NCI-H2171 treated with DMSO at 0.1 percent for 48 hours (cell line): ENCODE measurements at places on chromosomes 13 and 19.

DNA sequence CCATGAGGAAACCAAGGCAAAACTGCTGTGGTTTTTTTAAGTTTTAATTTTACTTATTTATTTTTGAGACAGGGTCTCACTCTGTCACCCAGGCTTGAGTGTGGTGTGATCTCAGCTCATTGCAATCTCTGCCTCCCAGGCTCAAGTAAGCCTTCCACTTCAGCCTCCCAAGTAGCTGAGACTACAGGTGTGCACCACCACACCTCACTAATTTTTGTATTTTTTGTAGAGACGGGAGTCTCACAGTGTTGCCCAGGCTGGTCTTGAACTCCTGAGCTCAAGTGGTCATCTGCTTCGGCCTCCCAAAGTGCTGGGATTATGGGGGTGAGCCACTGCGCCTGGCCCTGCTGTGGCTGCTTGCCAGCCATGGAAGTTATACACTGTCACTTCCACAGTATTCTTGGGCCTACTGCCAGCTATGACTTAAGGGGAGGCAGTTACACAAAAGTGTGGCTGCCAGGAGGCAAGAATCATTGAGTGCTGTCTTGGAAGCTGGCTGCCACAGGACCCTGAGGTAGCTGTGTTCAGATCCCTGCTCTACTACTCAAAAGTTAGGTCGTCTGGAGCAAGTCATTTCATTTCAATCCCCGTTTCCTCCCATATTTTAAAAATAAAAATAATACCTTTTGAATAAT, 12.7 kb downstream of the FARP1 start:
- no peak for DNase-seq

- no peak for DNase-seq
Measured at GRCh38 chr13:59691501-59692066, 472.1 kb downstream of the DIAPH3 start.

DNA sequence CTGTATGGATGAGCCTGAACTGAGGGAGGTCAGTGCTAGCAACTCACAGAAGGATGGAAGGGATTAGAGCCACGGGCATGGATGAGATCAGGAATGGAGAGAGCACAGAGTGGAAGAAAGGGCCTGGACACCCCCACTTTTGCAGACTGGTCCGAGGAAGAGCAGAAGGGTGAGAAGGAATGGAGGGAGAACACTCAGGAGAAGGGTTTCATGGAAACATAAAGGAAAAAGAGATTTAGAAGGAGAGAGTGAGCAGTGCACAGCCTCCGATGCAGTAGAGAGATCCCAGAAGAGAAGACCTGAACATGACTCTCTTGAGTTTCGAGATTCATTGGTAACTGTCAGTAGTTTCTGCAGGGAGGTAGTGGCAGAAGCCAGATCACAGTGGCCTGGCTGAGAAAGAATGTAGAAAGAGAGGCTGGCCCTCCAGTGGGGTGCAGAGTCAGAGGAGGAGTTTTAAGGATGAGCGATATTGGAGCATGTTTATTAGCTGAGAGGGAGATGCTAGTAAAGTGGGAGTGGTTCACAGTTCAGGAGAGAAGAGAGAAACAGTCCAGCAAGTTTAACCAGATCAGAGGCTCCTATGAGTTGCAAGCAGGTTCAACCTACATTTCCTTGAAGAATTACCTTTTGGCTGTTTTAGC, 108.9 kb downstream of the ZAR1L start:
- DNase-seq, result no peak

DNA sequence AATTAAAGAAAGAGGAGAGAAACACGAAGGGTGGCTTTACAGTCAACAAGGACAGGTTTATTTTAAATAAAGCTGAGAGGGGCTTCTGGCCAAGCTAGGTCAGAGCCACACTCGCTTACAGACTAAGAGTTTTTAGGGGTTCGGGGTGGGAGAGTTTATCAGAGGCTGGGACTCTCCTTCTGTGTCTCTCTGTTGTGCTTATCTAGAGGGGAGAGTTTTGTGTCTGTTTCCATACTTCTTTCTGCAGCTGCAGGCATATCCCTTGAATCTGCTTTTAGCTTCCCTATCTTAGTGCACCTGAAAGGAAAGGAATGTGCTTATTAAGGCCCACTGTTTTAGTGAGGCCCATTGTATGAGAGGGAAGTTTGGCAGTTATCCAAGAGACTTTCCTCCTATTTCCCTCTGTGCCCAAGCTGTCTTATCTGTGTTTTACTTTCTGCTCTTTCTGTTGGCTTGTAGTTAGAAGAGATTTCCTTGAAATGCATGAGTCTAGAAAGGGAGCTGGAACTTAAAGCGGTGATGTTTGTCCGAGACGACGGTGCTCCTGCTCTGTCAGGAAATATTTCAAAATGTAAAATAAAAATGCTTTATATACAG, 275.3 kb downstream of the KCTD12 start:
- DNase-seq, result peak; percentile 47

- DNase-seq, result no peak
Measured at GRCh38 chr13:36915896-36916640, 4.0 kb downstream of the SMAD9 start.

DNA sequence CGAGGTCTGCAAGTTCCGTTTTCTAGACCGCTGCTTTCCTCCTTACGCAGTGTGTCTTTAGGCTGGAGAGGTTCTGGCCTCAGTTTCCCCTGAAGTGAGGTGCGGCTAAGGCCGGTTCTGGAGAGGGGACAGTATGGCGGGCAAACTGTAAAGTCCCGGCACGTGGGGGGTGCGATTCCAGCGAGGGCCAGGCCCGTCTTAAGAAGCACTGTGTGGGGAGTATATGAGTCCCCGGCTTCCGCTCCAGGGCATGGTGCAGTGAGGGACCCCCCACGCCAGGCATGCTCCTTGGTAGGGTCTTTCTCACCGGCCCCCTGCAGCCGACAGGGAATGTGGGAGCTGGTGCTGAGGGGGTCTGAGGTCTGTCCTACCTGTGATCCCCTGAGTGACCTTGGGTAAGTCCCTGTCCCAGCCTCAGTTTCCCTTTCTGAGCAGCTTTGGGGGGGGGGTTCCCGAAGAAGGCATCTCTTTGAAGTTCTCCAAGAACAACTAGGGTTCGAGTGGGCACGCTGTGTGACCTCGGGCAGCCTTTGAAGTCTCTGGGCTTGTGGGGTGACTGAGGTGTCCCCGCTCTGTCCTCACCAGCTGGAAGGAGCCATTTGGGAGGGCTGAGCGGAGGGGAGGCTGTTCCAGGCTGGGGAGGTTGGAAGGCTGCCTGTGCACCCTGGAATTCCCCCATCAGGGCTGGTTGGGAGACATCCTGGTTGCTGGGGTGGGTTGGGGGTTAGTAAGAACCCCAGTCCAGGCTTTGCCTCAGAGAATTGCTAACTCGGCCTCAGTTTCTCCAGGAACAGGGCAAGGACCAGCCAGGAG, 1.5 kb downstream of the NFIC start:
- DNase-seq, result no peak

- no peak for DNase-seq
Measured at GRCh38 chr19:48756686-48757085, 1.4 kb downstream of the FGF21 start.

GRCh38 chr13:114272977-114273376, 8.4 kb upstream of the UPF3A start:
- DNase-seq, result no peak

DNA sequence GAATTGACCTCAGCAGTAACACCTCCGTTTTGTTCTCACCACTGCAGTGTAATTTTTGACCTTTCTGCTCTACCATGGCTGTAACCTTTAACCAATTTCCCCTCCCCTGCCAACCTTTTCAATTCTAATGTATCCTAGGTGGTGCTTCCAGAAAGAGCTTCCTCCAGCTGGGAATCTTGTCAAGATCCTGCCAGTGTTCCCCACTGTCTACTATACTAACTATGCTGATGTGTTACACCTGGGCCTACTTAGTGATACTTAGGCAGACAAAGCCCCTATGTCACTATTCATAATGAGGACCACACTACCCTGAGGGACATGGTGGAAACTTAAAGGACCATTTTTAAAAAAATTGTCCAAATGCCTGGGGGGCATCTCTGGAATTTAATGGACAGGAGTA, 41.0 kb downstream of the MBNL2 start:
- no peak for DNase-seq

DNA sequence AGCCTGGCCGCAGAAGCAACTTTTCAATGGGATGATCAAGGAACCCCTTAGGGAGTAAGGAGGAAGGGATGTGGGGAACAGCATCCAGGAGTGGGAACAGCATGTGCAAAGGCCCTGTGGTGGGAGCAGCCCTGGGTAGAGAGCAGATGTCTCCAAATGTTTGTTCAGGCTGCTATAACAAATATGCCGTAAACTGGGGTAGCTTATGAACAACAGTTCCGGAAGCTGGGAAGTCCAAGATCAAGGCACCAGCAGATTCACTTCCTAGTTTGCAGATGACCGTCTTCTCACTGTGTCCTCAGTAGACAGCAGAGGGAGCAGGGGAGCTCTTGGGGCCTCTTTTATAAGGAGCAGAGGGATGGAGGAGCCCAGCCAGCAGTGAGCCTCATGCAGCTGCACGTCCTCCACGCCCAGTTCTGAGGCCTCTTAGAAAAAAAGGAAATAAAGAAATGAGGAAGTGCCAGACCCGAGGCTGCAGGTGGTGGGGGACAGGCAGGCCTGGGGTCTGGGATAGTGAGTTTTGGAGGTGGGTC, 4.2 kb upstream of the LRRC25 start:
- no peak for DNase-seq

DNA sequence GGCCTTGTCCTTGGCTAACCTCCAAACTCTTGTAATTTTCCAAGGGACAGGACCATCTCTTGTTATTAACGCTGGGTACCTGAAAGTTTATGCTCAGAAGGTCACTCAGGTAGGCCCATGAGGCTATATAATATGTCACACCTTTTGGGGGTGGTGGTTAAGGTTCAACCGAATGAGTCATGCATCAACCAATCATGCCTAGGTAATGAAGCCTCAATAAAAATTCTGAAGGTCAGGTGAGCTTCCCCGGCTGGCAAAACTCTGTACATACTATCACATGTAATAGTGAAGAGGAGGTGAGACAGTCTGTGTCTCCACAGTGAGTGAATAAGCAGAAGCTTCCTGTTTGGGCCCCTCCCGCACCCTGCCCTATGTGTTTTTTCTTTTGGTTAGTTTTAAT, 424.9 kb downstream of the PCDH17 start:
- DNase-seq, result peak; percentile 40
